Right hindlimb (tissue), 1 donor: ENCODE measurements at places on chromosomes 2 and 18.

DNA sequence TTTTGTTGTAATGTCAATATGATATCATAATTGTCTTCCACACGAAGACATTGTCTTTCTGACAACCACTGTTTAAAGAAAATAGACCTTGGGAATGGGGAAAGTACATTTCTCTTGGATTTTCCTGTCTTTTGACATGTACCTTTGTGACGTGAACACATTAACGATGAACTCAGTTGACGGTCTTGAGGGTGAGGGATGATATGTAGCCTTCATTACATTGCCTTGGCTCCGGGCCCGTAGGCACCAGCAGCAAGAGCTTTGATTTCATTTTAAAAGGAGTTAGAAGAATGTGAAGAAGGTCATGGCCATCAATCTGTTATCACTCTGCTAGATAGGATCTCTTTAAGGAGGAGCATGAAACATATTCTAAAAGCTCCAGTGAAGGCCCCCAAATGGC is 80.9 kb downstream of the LYPD6B start:
- no peak for DNase-seq

- peak; percentile 64 for DNase-seq
Observed at GRCh38 chr2:171347591-171348032, 86.2 kb downstream of the METTL8 start.

GRCh38 chr18:63689064-63689463 is 13.7 kb upstream of the SERPINB11 start:
- DNase-seq = no peak

- DNase-seq = no peak
Observed at GRCh38 chr2:135494503-135494902, 36.5 kb downstream of the ZRANB3 start.

DNA sequence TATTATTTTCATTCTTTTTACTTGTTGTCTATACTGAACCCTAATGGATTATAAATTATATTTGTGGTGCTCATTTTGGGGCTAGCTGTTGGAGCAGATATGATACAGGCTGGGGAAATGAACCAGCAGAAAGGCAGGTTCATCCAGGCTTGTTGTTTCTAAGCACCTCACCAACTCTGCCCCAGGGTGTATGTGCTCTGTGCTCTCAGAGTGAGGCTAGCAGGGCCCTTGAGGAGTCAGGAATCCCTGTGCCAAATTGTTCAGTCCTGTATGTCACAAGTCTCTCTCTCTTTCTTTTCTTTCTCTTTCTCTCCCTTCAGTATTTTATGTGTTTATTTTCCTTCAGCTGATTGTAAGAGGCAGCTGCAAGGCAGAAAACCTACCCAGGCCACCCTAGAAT is 181.1 kb upstream of the DPP10 start:
- DNase-seq = no peak

GRCh38 chr18:69538849-69539248 is 138.2 kb downstream of the DOK6 start:
- DNase-seq = no peak
